ENCODE measurements at places on chromosomes 2 and 18.

GRCh38 chr18:47677952-47678351 is 252.5 kb downstream of the SMAD2 start:
- no peak for DNase-seq

DNA sequence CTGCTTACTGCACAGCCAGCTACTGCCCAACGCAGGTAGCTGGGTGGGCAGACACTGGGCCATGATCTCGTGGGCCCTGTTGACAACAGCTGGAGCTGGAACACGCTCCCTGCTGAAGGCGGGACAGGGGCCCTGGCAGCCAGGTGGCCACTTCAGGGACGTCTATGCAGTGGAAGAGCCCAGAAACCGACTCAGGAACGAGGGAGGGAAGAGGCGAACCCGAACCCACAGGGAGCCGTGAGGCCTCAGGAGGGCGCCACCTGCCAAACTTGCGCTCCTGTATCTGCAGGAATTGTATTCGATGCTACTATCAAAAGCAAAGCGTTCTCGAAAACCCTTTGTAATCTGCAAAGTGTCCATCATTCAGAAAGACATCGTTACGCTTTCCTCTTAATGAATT is 198.4 kb downstream of the EIPR1 start:
- no peak for DNase-seq

- no peak for DNase-seq
These were observed 127.9 kb upstream of the NOL4 start for GRCh38 chr18:34352385-34353163.

- no peak for DNase-seq
These were observed 24.6 kb downstream of the TEX44 start for GRCh38 chr2:231617059-231617926.

- DNase-seq, result no peak
These were observed 73.9 kb downstream of the MYCN start for GRCh38 chr2:16014041-16014787.

- DNase-seq, result no peak
These were observed 7.7 kb upstream of the AMMECR1L start for GRCh38 chr2:127893494-127893893.

DNA sequence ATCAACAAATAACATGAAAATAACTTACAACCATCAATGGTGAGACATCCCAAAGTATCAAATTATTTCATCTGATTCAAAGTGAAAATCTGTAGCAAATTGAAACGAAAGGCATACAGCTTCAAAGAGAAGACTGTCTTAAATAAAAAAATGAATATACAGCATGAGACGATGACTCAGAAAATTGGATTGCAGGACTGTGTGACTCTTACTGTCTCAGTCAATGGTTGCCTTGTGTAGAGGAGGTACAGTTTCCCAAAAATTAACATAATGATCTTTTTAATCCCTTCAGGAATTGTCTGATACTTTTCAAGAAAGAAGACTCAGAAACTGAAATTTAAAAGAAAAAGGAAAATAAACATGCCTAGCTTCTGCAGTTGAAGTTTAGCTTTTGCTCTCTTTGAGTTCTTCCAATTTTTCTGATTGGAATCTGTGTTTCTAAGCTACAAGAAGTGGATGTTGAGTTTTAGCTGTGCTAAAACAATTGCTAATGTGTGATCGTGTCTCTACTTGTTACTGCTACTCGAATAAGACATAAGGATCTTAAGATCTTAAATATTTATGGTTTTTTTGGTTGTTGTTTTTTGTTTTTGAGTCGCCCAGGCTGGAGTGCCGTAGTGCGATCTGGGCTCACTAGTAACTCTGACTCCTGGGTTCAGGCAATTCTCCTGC is 41.1 kb upstream of the EPB41L3 start:
- peak; percentile 22 for DNase-seq

GRCh38 chr2:178452870-178453269 is 1.7 kb downstream of the PJVK start:
- DNase-seq, result no peak

DNA sequence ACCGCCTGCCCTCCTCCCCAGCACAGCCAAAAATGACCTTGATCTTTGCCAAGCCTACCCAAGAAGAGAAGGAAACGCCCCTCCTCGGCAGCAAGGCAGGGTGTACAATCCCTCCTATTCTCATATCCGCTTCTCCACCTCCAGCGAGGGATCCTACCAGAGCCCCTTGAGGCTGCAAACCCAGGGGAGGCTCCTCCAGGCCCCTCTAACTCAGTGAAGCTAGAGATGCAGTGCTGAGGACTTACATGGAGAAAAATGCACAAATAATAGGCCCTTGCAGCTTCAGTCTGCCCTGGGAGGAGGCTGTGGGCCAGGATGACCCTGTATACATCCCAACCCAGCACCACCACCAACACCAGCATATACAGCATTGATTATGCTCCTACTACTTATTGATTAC is 46.9 kb upstream of the POMC start:
- no peak for DNase-seq

GRCh38 chr2:53437371-53437770 is 330.2 kb upstream of the CHAC2 start:
- DNase-seq, result no peak

DNA sequence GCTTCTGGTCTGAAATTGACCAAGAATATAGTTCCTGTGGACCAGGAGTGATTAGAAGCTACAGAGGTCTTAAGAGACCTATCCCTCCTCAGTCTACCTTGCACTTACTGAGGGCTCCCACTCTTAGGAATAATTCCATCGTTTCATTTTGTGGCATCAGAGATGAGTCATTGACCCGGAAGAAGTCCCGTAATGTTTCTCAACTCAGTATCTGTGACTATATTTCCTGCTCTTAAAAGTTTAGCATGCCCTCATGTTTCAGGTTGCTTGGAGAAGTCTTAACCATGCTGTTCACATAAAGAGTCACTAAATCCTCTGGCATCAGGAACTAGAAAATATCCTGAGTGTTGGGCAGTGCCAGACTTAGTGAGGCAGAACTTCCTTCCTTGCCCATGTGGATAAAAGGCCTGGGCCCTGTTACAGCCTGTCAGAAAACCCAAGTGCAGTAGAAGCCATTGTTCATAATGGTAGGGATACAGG is at the start of gene IL36A:
TSS of gene IL36A (plus strand) at position 430 of the 480 bp plus-strand sequence. CDS start 413 bp downstream, outside the sequence.
- no peak for DNase-seq

GRCh38 chr2:11309706-11310105 is 34.7 kb downstream of the ROCK2 start:
- DNase-seq, result no peak

- no peak for DNase-seq
These were observed 2.5 kb upstream of the NFATC1 start for GRCh38 chr18:79393181-79393634.

DNA sequence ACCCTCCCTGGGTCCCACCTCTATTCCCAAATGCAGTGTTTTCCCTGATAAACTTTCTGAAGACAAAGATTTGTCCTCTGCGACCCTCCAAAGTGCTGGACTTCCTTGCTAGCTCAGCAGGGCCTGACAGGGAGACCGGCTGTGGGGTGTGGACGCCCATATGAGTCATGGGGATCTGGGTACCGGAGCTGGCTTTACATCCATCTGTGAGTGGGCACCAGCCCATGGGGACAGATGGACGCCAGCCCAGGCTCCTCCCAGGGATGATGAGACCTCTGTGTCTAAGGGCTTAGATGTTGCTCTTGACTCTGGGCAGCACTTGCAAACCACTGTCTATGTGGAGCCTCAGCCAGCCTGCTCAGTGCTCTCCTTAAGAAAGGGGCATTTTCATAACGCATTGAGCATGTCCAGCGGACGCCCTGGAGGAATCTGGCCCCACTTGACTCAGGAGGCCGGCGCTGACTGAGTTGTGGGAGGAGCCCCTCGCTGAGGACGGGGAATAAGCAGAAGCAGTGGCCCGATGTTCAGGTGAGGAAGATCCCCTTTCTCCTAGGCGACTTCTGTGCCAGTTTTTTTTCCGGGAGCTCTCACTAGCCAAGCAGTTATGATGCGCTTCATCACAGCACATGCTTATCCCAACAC is 229.4 kb upstream of the MYT1L start:
- no peak for DNase-seq

GRCh38 chr2:235661167-235661937 is 167.5 kb downstream of the AGAP1 start:
- no peak for DNase-seq

Measured in fibroblast of skin of left quadriceps (primary cell).